ENCODE measurements at places on chromosomes 4 and X.

- no peak for DNase-seq
Measured at GRCh38 chrX:44017676-44018075, 44.5 kb upstream of the NDP start.

DNA sequence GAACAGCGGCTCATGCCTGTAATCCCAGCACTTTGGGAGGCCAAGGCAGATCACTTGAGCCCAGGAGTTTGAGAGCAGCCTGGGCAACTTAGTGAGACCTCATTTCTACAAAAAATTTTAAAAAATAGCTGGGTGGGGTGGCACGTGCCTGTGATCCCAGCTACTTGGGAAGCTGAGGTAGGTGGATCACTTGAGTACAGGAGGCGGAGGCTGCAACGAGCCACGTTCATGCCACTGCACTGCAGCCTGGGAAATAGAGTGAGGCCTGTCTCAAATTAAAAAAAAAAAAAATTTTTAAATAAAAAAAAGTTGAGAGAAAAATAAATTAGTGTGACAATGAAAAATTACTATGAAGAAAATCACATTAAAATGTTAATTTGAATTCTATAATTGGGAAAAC, 10.5 kb downstream of the VEGFC start:
- no peak for DNase-seq

DNA sequence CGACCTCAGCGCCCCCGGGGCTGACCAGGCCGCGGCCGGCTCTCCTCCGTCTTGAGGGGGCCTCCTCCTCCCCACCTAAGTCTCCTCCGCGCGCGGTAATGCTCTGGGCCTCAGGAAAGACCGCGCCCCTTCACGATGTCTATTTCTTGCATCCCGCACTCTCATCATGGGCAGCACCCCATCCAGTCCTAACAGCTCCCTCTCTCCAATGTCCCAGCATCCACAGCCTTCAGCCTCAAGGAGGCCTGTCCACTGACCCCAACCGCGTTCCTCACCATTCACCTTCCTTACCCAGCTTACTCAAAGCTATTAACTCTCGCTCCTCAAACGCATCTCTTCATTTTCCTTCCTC, 77.5 kb downstream of the MAGED4 start:
- peak; percentile 0 for DNase-seq

GRCh38 chrX:150958177-150958576, 25.0 kb upstream of the HMGB3 start:
- DNase-seq: no peak

DNA sequence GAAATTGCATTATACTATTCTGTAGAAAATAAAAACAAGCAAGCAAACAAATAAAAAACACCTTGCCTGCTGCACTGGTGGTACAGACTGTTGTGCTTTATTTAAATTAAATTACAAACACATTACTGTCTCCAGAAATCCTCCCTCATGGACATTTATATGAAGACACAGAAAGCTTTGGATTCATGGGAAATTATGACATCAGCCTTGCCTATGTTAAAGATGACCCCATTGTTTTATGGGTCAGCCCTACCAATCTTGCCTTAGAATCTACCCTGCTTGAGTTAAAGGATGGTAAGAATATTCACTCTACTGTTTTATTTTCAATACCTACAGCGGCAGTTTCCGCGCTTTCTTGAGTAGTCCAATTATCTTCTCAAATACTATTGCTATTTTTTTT, 1379.9 kb downstream of the TECRL start:
- DNase-seq: no peak
